D721Med (cell line): ENCODE measurements at places on chromosomes 4 and X.

GRCh38 chr4:185771711-185772390, 40.1 kb downstream of the SORBS2 start:
- no peak for DNase-seq

DNA sequence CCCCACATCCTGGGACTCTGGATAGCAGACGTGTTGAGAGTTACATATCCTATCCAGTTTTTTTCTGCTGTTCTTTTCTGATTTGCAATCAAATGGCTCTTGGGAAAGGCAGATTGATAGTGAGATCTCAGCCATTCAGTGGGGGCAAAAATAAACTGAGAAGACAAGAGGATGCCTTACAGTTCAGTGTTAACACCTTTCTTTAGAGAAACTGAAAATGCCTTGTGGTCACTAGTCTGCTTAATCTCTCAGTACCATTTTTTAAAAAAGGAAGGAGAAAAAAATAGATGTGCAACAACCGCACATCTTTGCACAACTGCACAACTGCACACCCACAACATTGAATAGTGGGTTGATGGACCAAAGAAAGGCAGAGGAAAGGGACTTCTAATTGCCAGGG, 109.3 kb downstream of the ARHGEF9 start:
- no peak for DNase-seq

DNA sequence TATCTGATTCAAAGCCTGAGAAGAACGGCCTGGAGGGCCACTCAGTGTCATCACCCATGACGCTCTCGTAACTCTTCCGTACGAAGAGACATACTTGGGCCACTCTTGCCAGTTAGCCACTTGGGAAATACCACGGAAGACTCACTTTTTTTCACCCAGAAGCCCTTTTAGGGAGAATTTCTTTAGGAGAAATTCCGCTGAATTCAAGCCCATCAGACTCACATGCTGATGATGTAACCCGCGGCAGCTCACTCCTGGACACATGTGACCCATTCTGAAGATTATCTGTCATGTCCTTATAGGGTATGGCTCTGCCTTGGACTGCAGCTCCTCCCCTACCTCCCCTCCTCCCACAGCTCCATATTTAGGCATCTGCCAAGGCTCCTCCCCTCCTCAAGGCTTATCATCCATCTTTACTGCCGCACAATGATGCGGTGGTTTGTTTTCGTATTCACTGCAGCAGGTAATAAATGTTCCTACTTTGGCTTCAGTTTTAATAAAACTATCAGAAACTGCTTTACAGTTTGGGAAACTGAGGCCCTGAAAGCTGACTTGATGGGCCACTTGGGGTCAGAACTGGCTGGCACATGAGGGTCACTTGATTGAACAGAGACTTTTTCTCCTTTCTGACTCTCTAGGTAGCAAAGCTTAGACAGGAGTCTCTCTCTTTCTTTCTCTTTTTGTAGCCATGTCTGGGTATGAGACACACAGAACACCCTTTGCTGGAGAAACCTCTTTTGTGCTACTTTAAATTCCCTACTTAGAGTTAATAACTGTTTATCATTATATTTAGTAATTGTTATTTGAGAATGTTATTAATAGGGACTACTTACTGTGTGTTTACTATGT, 42.1 kb downstream of the RHOH start:
- no peak for DNase-seq

- no peak for DNase-seq
These were observed 226.9 kb upstream of the MID1 start for GRCh38 chrX:10847333-10847732.

- no peak for DNase-seq
These were observed 1354.8 kb upstream of the IGFBP7 start for GRCh38 chr4:58465031-58465430.

DNA sequence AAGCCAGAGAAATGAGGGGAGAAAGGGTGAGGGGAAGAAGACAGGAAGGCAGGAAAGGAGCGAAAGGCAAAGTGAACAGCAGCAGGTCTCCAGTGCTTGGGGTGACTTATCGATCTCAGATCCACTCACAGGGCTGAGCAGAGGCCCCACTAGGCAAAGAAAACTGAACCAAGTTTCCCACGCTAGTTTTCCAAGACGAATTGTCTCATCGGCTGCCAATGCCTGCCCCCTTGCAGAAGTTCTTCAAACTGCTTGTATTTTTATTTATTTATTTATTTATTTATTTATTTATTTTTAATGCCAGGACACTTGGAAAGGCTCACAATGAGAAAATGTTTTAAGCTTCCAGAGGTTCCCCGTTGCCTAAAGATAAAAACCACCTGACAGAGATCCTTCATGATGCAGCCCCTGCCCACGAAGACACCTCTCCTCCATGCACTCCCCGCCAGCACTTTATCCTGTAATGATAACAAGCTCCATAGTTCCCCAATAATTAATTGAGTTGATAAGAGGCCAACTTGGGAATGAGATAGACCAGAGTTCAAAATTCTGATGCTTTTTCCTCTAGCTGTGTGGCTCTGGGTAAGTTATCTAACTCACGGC, 43.2 kb downstream of the QDPR start:
- DNase-seq: no peak

DNA sequence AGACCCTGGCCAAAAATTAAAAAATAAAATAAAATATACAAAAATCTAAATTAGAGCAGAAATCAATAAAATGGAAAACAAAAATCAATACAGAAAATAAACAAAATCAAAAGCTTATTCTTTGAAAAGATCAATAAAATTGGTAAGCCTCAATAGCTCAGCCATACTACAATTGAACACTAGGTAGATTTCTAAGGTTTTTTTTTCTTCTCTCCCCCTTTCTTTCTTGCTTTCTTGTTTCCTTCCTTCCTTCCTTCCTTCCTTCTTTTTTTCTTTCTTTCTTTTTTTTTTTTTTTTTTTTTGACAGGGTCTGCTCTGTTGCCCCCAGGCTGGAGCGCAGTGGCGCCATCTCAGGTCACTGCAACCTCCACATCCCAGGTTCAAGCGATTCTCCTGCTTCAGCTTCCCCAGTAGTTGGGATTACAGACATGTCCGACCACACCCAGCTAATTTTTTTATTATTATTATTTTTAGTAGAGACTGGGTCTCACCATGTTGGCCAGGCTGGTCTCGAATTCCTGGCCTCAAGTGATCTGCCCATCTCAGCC, 23.4 kb upstream of the PPP3CA start:
- no peak for DNase-seq

DNA sequence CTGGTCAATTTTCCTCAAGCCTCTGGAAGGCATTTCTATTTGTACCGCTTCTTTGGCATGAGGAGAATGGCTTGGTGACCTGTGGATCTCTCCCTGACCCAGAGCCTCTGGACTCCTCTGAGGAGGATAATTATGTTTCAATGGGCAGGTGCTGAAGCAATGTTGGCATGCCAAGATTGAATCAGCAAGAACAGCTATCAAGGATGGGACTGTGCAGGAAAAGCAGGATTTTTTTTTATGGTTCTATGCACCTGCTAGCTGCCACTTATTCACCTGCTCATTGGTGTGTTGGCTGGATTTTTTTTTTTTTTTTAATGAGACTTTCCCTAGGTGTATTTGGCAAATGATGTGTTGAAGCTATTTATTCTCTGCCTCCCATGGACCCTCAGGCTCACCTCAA, 821.2 kb downstream of the RPA4 start:
- no peak for DNase-seq
